Kidney capillary endothelial cell (primary cell): ENCODE measurements at places on chromosomes 4 and X.

DNA sequence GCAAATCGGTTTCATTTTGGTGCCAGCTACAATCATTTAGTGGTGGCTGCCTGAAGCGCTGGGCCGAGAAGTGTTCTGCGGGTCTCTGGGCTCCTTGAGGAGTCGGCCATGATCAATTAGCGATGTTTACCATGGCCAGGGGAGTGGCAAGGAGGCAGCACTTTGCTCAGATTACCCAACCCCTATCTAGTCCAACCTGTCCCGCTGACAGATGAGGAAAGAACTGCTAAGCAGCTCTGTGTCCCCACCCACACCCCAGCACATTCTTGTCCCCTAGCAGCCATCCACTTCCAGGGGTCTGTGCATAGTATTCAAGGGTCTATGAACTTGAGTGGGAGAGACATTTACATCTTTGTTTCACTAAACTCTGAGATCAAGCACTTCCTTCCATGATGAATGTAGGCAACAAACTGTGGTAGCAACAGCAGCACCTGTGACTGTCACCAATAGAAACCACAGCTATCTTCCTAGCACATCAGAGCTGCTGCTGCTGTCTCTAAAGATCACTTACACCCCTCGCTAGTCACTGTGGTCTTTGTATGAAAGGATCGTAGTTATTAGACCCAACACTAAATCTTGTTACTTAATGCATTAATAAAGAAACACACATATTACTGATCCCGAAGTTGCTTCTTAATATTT lies 331.6 kb downstream of the BCOR start:
- no peak for DNase-seq

DNA sequence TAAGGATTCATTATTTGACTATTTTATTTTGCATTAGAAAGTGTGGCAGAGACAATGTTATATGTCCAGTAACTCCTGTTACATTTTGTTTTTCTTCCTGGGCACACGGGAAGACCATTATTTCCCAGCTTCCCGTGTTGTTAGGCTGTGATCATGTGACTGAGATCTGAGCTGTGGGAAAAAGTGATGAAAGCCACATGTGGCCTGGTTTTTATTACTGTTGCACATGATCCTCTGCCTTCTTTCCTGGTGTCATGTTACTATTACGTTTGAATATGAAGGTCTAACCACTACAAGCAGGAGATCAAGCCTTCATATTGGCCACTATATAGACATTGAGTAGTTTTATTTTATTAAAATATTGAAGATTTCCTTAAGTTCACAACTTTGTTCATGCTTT lies 28.2 kb upstream of the MID1 start:
- no peak for DNase-seq

- DNase-seq: peak; percentile 10
Measured at GRCh38 chr4:144831971-144832370, 186.0 kb downstream of the HHIP start.

DNA sequence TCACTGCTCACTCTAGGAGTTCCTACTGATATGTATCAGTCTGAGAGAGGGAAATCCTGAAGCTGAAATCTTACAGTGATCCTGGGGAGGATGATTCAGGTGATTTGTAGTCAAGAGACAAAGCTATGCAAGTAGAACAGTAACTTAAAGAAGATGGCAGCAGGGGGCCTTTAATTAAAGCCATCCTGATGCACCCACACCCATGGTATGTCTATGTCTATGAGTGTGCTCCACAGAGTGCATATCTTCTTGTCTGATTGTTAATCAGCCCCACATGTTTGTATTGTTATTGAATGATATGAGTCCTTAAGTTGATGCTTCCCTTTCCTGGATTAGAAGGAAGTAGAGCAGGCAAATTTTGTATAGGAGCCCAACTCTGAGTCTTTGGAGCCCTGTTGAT lies 78.8 kb downstream of the NHS start:
- no peak for DNase-seq

DNA sequence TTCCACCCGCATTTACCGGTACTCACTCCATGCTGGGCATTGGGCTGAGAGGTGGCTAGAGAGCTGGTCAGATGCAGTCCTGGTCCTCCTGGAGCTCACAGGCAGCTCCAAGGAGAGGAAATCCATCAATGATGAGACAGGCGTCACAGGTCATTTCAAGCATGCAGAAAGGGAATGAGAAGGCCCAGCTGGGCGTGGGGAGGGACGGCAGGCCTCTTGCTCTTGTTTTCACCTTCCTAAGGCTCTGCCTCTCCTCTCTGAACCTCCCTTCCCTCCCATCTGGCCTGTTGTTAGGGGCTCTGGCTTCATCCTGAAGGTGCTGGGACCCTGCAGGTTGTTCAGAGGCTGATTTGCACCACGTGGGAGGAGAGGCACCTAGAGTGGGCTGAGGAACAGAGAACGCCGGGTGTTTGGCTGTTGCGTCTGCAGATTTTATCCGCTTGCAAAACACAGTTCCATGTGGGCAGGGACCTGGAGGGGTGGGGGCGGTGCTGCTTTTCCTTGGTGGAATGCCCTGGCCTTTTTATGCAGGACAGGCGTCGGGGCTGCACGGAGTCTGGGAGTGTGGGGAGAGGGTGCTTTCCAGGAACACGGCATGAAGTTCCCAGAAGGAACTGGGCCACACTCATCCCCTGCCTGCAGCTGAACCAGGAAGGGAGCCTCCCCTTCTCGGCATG lies 81.5 kb upstream of the PSAPL1 start:
- DNase-seq: no peak

DNA sequence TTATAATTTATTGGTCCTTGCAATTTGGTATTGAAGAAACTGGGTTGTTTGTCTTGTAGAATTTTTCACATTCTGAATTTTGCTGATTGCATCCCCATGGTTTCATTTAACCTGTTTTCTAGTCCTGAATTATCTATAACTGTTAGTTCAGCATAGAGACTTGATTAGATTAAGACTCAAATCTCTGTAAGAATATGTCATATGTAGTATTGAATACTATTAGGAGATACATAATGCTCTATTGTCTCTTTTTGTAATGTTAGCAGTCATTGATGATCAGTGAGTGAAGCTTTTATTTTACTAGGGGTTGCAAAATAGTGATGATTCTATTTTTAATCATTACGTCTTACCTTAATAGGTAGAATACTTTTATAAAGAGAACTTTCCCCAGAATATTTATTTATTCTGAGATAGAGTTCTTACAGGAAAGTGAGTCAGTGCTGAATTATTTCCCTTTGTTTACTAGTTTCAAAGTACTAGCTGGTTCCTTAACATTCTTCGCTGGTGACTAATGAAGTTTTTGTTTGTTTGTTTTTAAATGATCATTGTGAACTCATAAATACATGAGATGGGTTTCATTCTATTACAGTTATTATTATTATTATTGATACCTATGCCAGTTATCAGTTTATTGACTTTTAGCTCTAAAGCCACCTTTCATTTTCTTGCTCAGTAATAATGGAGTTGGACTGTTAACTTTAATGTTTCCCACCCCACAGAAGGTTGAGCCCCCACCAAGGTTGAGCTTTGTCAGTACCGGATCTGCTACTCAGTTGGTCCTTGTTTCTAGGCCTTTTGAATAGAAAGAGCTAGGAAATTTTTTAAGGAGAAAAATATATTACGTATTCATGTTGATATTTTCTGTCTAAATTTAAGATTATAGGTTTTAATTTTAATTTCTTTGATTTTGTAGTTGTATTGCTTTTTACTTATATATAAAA lies 102.3 kb downstream of the LARP1B start:
- DNase-seq: peak; percentile 88

DNA sequence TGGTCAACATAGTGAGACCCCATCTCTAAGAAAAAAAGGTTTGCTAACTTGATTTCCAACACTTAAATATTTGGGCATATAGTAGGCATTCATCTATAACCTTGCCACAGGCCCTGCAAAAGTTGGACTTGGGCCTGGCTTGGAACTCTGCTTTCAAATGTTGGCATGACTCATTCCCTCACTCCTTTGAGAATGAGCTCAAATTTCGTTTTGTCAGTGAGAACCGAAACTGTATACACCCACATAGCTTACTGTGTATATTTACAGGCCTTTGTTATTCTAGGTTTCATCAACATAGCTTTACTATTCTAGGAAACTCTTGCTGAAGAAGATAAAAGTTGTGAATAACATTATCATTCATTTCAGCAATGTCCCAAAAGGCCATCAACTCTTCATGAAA lies 88.7 kb upstream of the ELOVL6 start:
- DNase-seq: no peak

GRCh38 chr4:6742989-6743388 lies 27.0 kb downstream of the BLOC1S4 start:
- no peak for DNase-seq

- no peak for DNase-seq
Measured at GRCh38 chr4:15232366-15233263, 195.2 kb upstream of the C1QTNF7 start.

GRCh38 chr4:181661090-181661489 lies 582.1 kb upstream of the TENM3 start:
- no peak for DNase-seq

GRCh38 chrX:95346856-95347255 lies 1337.8 kb upstream of the DIAPH2 start:
- peak; percentile 4 for DNase-seq

- DNase-seq: no peak
Measured at GRCh38 chr4:2006956-2007653, 1.7 kb downstream of the NELFA start.

- DNase-seq: no peak
Measured at GRCh38 chrX:4932790-4933189, 1219.3 kb upstream of the PRKX start.

DNA sequence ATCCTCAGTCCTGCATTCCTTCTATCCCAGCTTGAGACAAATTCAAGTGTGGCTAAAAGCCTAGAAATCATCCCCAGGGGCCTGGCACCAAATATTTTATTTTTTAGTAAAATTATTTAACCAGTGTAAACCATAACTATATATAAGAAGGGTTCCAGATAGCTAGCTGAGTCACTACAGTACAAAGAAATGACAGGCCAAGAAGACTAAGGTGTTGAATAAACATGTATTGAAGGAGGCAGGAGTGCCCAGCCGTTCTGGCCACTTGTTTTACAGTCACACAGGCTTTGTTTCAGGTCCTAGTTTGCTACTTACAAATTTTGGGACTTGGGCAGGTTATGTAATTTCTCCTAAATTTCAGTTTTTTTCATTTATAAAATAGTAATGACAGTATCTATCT lies 225.9 kb upstream of the PITX2 start:
- no peak for DNase-seq

- DNase-seq: no peak
Measured at GRCh38 chr4:76279462-76279861, 27.1 kb upstream of the STBD1 start.

- no peak for DNase-seq
Measured at GRCh38 chrX:154019061-154019621, 561 bp downstream of the IRAK1 start.

- DNase-seq: no peak
Measured at GRCh38 chrX:68692651-68693050, 45.2 kb downstream of the STARD8 start.

DNA sequence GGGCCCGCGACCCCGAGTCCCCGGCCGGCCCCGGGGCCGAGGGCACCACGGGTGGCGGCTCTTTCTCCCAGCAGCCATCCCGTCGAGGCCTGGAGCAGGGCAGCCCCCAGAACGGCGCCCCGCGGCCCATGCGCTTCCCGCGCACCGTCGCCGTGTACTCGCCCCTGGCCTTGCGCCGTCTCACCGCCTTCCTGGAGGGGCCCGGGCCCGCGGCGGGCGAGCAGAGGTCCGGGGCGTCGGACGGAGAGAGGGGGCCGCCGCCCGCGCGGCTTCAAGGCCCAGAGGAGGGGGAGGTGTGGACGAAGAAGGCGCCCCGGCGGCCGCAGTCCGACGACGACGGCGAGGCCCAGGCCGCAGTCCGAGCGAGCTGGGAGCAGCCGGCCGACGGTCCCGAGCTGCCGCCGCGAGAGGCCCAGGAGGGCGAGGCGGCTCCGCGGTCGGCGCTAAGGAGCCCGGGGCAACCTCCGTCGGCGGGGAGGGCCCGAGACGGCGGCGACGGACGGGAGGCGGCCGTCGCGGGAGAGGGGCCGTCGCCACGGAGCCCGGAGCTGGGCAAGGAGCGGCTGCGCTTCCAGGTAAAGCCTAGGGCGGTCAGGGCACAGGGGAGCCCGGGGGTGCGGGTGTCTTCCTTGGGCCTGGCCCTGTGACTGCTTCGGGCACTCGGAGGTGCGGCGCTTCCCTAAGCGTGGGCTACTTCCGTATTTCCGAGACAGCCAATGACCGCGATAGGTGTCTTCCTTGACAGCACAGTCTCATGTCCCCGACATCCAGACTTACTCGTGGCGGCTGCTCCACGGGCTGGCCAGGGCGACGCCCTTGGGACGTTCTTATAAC lies 845 bp downstream of the ZAR1 start:
- no peak for DNase-seq

DNA sequence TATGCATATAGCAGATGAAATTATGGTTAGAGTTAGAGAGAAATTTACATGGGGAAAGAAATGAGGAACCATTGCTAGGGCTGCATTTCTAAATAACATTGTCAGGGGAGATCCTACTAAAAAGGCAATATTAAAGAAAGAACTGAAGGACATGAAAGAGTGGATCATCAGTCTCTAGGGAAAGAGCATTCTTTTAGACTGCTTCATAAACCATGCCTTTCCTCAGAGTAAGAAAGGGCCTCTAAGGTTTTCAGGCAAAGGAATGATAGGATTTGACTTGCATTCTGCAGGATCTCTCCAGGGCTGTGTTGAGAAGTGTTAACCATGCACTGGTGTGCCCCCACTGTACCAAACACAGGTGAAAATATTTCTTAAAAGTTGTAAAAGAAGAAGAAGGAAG lies 385.4 kb upstream of the MAD2L1 start:
- DNase-seq: no peak

DNA sequence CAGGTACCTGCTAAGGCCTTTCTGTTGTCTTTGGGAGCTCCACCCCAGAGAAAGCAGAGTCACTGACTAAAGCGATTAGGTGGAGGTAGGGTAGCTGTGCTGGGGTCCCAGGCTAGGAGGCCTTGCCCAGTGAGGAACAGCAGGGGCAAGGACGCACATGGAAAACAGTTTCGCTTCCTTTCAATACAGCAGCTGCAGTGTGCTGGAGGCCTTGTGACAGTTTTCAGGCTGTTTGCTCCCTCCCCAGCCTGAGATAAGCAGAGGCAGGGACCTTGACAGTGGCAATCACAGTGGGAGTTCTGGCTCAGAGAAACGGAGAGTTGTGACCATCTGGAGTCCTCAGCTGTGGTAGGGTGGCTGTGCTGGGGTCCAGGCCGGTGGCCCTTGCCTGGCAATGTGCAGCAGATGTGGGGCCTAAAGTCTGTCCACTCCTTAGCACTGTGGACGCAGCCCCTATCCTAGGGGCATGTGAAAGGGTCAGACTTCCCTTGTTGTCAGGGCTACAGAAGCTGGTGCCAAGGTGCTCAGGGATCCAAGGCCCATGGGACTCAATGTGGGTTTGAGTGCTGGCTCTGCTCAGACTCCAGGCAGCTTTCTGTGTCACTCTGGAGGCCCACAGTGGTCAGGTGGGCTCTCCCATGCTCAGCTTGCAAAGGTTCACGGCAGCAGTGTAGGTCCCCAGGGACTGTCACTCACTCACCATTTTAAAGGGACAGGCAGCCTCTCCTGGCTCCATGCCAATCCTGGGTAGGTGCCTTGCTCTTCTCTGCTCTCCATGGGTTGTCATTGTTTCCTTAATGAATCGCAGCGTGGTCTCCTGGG lies 534.9 kb upstream of the FMR1 start:
- no peak for DNase-seq
